ENCODE measurements at places on chromosomes 5 and 9. TPM values are rescaled to one million over a fixed set of nuclear protein-coding genes. Genes with fewer than 3 reads are reported as not detected.

Gene PCDHB2
- total RNA-seq: not detected

Gene SOX30
- total RNA-seq: 0.44 TPM

Gene KIF4B
- not detected for total RNA-seq

Gene C9orf153
- 1.1 TPM for total RNA-seq

Gene HTR1A
- not detected for total RNA-seq

Gene MAP1B
- not detected for total RNA-seq

Gene GABRA6
- not detected for total RNA-seq

Gene ANKDD1B
- 0.75 TPM for total RNA-seq

Gene FOXI1
- not detected for total RNA-seq

Gene NR2F1-AS1
- total RNA-seq: not detected

Gene SPINK6
- total RNA-seq: not detected

Gene GLRA1
- total RNA-seq: not detected

Gene SAPCD2
- 0.27 TPM for total RNA-seq

Gene ENC1
- total RNA-seq: 0.91 TPM

DNA sequence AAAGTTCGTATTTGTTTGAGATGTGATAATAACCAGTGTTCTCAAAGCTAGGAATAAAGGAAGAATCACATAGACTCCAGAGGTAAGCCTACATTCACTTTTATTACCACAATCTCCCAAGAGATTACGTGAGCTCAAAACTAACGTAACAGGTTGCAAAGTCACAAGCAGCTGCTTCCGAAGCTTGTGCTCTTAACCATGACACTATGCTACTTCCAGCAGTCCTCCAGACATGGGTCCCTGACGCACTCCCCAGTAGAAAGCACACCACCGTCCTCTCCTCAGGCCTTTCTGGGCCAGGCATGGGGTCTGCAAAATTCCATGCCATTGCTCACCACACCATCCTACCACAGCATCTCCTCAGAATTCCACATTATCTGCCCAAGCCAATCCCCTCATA is 84.6 kb downstream of the PAX5 start:
- no peak for DNase-seq

DNA sequence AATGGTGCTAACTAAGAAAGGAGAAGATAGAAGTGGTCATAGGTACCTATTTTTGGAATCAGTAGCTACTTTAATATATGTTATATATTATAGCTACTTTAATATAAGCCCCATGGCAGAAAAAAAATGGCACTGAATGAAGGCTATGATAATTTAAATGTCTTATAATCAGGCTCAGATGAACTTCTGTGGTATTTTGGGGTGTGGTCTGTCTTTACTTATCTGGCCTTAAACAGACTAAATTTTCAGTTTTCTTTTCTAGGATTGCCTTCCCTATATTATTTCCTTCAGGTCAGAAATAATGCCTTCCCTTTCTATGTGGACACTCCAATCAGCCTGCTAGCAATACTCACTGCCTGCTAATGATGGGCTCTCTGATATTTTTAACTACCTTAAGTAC is 292.3 kb downstream of the SLF1 start:
- no peak for DNase-seq

GRCh38 chr5:79963261-79964061 is 27.6 kb downstream of the MTX3 start:
- no peak for DNase-seq

DNA sequence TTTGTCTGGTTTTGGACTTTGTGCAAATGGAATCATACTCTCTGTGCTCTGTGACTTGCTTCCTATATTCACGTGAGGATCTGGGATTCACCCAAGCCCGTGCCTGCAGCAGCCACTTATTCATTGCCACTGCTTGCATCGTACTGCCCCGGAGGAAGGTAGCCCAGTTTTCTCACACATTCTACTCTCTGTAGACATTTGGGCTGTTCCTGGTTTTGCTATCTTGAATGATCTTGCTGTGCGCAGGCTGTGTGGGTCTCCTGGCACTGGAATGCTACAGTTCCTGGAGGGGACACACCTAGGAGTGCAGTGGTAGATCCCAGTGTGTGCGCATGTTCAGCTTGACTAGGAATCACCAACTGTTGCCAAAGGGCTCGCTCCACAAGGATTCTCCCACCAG is 99.2 kb upstream of the BOD1 start:
- no peak for DNase-seq

GRCh38 chr5:127933348-127933747 is 150.2 kb upstream of the SLC12A2 start:
- DNase-seq: no peak

DNA sequence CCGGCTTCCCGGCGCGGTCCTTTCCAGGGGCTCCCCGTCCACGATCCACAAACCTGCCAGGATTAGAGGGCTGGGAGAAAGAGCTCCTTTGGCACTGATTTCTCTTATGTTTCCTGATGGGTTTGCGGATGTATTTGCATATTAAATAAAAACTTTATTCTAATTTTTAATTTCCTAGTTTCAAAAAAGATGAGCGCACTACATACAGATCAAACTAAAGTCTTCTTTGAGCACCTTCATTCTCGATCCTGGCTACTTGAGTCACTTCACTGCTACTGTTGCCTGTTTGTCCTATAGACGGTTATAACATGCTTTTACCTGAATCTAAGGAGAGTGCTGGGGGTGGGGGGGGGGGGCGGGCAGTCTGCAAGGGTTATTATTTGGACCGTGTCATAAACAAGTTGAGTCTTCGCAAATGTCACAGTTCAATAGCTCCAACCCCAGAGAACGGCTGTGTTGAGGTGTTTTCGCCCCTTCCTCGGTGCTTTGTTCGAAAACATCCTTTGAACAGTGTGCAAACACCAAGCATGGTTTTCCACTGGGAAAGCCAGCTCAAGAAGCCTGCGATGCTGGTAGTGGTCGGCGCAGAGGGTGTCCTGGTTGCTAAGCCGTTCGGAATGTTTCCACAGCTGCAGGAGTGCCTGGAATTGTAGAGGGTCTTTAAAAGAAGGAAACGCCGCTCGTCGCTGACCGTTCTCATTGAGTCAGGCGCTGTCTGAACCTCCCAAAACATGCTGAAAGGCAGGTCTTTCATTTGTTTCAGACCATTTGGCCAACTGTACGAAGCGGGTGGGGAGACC is 1.1 kb upstream of the STK10 start:
- no peak for DNase-seq

DNA sequence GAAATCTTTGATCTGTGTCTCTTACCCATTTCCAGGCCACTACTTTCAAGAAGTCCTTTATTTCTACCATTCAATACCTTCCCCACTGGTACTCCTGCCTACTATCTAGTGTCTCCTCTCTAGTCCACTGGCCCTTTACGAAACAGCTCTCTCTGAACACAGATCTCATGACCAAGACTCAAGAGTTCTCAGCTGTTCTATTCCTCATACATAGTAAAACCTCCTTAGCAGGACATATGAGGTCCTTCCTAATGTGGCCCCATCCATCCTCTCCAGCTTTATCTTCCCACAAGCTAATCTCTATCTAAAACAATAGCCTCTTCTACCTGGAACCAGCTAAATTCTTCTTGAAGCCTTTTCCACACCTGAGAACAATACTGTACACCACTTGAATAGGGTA is 2.6 kb downstream of the TEX10 start:
- DNase-seq: no peak

All from naive thymus-derived CD8-positive, alpha-beta T cell (primary cell).